Activated CD8-positive, alpha-beta memory T cell treated with anti-CD3 and anti-CD28 coated beads for 24 hours (primary cell): ENCODE measurements at places on chromosomes 12 and 14.

DNA sequence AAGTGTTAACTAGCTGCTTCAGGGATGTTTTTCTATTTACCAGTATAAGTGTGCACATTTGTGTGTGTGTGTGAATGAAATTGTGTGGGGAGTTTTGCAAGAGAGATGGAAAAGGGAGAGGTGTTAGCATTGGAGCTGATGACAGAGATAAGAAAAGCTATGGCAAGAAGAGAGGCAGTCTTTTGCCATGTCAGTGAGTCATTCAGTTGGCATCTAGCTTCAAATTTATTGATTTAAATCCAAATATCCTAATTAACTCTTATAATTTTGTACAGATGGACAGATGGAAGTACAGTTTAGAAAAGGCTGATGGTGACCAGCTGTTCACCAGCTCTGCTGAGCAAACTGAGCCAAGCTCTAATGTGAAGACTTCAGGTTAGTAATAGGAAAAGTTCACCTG is 3.3 kb upstream of the BHLHE41 start:
- no peak for DNase-seq

GRCh38 chr12:79690638-79691510 is at the start of gene PAWR:
TSS of gene PAWR (minus strand) at chr12:79690964. CDS start at chr12:79690244, 720 bp downstream.
- peak; percentile 69 for DNase-seq

DNA sequence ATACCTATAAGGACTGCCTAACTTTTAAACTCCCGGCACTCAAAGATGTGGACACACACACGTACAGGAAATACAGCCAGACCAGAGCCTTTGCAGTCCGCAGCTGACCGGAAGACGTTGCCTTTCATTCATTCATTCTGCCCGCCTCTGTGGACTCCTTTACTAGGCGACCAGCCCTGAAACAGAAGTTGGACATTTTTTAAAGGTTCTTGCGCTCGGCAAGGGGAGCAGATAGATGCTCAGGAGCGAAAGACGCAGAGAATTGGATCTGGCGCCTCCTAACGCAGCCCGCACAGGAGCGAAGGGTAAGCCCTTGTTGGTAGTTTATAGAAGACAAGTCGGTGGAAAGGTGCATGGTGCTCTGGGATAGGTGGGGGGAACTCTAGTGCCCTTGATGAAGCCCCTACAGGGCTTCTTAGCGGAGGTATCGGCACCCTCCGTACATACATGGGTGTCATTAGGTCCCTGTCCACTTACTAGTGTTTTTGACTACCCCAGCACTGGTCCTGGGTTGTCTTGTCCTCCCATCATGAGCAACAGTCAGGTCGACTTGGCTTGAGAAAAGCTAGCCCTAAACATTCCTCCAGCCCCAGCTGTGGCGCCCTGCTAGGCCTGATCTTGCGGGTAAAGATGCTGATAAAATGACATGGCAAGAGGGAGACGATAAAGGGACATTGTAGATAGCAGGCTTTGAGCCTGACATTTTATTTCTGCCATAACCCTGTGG is at the start of gene KDM2B:
Gene KDM2B, minus strand, starts transcription at position 65 of the 727 bp plus-strand sequence. CDS start 112 bp downstream, outside the sequence.
- DNase-seq, result peak; percentile 66

- DNase-seq, result no peak
Observed at GRCh38 chr12:94206886-94207285, 58.5 kb downstream of the PLXNC1 start.

- DNase-seq, result no peak
Observed at GRCh38 chr12:89393551-89394121, 41.3 kb upstream of the DUSP6 start.

DNA sequence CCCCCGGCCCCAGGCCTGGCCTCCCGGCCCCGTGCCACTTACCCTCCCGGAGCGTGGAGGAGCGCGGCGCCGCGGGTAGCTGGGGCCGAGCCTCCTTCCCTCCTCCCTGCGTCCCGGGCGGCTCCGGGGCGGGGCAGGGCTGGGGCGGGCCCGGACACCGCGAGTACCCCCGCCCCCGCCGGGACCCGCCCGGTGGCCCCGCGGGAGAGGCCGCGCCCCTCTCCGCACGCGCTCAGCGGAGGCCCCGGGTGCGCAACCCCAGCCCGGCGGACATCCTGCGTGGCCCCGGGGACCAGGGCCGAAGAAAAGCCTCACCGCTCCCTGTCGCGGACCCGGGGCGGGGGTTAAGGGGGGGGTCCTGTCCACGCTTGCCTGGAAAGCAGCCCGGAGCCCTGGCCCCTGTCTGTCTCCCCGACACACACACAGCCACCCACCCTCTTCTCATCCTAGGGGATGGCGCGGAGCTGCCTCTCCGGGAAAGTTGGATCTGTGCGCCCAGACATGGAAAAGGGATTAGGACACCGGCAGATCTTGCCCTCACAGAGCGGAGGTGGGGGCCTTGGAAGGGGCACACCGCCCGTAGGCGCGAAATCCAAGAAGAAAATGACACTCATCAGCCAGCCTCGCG is at the start of gene SYNE3:
Gene SYNE3, minus strand, starts transcription at position 97 of the 628 bp plus-strand sequence. CDS start 40,829 bp downstream, outside the sequence.
- DNase-seq, result peak; percentile 81

DNA sequence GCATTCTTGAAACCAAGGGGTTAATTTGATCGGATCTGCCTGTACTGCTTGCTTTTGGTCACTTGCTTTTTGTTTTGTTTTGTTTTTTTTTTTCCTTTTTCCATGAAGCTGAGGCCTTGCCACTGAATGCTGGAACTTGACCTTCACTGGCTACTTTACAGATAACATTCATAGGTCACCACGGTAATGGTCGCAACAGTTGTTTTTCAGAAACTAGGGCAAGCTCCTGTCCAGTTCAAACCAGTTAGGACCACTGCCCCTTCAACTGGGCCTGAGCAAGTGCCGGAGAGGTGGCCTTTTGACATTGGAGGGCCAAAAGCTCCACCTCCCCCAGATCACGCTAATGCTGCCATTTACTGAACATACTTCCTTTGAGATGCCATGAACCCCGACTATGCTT is 147.6 kb downstream of the FOXN3 start:
- no peak for DNase-seq
